Fibroblast of pulmonary artery (primary cell): ENCODE measurements at places on chromosomes 13 and 19.

DNA sequence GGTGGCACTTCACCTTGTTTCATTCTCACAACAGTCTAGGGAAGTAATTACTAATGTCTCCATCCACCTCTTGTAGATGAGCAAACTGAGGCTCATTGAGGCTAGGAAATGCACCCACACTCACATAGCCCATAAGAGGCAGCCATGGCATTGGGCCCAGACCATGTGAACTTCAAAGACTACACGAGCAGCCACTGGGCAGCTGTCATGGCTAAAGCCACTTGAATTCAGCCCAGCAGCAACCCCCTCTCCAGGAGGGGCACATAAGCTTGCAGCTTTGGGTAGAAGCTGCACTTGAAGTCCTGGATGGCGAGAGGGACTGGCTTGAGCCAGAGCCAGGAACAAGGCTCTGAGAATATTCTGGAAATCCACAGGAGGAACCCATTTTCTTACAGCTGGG, 13.4 kb downstream of the ALOX5AP start:
- no peak for DNase-seq

- DNase-seq = no peak
These were observed 115.2 kb upstream of the VSTM2B start for GRCh38 chr19:29410601-29411000.

- DNase-seq = no peak
These were observed 107.2 kb downstream of the EDNRB start for GRCh38 chr13:77811381-77811780.

GRCh38 chr19:55549500-55550320, 4.4 kb upstream of the SBK3 start:
- DNase-seq = peak; percentile 83

DNA sequence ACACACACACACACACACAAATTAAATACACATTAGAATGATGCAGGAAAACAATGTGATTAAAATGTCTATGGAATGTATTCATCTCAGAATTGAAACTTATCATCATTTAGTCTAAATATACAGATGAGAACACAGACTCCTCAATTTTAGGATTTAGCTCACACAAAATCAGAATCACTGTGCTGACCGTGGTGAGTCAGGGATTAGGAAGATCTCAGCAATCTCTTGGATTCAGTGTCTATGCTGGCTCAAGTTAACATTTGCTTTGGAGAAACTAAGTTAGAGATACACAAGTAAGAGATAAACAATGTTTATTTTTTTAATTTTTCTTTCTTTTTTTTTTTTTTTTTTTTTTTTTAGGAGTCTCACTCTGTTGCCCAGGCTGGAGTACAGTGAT, 323.6 kb downstream of the KLF12 start:
- DNase-seq = no peak

DNA sequence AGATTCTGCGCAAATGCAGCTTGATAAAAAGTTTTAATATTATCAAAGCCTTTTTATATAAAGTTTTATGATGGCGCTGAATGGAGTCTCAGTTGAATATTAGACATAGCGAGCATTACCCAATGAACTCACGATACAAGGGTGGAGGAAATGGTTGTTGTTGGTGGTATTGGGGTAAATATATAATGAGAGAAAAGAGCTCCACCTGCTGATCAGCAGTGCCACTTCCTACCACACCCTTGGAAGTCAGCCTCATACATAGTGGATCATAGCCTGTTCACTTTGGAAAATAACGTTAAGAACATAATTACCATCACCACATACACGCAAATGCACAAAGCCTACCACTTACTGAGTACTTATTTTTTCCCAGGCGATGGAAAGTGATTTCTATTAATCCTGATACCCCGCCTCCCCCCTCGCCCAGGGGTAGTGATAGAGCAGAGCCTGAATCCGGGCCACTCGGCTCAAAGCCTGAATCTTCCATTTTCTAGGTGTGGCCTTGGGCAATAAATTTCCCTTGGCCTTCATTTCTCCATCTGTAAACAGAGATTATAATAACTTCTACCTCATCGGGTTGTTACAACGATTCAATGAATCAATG, 358.3 kb downstream of the KLF5 start:
- DNase-seq = no peak

DNA sequence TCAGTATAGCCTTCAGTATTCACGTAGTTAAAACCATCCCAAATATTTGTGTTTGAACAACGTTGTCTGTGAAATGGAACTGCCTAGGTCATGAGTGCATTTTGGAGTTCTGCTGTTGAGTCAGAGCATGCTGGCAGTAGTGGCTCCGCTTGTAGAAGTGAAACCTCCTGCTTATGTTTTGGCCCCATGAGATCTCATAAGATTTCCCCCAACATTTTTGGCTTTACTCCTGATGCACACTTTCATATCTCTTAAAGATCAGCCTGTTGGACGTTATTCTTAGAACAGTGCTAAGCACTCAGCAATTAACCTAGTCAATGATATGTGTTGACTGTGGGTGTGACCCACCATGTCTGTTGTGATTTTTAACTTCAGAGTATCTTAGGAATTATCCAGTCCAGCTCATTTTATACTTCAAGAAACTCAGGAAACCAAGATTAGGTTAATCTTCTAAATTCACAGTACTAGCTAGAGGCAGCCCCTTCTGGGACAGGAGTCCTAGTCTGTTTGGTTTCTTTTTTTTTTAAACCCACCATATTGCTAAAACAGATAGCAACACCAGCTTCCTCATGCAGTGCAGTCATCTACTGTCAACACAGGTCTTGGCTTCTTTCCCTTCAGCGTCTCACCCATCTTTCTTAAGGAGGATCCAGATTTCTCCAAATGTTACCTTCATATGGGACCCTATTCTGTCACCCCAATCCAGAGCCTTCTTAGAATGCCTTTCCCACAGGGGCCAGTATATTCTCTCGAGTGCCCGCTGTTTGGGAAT, 26.2 kb downstream of the RAP2A start:
- DNase-seq = peak; percentile 40

DNA sequence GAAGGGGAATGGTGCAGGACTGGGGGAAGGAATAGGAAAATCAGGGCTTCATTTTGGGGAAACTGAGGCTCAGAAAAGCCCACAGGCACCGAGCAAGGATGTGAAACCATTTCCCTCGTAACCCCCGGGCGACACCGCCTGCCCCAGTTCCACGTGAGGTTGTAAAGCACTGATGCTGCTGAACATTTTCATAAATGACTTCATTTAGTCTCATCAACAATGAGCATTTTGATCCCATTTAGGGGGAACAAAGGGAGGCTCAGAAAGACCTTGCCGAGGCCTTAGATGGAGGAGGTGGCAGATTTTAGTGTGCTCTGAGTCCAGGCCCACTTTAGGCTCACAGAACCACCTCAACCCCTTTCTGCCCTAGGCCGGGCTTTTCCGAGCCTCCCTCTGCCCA, 20.5 kb upstream of the FBXO27 start:
- DNase-seq = no peak

DNA sequence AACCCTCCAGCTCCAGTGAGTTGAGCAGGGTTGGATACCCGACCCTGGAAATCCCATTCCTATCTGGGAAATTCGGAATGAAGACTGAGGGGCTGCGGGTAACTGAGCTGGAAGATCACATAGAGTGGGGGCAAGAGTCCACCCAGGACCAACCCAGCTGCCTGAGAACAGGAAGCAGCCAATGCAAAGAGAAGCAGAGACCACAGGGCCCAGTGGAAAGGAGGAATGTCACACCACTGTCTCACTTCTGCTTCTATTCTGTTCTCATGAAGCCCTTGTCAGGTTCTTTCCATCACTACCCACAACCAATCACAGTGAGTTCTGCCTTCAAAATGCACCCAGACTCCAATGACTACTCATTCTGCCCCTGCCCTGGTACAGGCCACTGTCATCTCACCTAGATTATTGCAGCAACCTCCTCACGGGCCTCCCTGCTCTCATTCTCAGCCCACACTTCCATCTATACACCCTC, 15.3 kb downstream of the DYRK1B start:
- no peak for DNase-seq

DNA sequence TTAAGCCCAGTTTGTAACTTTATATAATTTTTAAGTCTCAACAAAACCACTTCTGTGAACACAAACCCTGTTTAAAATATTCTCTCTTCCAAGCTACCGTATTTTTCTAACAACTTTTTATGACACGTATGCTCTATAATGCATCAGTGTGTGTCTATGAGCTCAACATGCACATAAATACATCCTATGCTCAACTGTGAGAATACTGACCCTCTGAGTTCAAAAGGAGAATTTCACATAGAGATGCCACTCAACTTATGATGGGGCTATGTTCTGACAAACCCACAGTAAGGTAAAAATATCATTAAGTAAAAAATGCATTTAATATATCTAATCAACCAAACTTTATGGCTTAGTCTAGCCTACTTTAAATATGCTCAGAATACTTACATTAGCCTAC, 1139.7 kb upstream of the SPRY2 start:
- DNase-seq = no peak

GRCh38 chr19:5286465-5287029, 54.1 kb downstream of the PTPRS start:
- no peak for DNase-seq

DNA sequence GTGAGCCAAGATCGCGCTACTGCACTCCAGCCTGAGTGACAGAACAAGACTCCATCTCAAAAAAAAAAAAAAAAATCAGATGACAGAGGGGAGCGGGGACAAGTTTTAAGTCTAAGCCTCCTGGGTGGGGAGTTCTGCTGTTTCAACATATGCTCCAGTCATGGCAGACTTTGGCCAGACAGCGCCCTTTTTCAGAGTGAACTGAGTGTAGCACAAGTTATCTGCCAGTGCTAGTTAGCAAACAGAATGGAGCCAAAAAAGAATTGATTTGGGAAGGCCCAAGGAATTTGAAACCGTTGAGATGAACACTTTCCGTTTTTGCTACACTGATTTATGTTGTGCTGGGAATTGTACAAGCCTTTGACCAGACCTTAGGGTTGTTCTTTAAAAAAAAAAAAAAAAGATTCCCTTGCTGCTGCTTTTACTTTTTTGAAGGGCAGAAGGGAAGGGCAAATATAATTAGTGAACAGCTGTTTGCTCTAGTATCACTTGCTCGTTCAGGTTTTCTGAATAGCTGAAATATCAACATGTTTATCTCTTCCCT, 5.7 kb downstream of the ACTN4 start:
- peak; percentile 51 for DNase-seq

DNA sequence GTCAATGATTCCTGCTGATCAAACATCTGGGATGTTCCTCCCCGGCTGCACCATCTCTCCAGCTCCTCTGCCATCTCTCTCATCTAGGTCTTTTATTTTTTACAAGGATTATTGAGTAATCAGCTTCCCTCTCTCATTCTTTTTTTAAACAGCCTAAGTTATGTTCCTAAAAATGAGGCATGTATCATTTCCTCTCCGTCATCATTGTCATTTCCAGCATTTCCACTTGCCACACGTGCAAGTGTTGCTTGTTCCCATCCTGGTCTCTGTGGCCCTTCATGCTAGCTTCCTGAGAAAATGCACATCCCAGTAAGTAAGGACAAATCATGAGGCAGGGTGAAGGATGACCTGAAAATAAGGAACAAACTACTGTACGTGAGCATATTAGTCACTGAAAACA, 102.7 kb upstream of the POSTN start:
- DNase-seq = peak; percentile 96

DNA sequence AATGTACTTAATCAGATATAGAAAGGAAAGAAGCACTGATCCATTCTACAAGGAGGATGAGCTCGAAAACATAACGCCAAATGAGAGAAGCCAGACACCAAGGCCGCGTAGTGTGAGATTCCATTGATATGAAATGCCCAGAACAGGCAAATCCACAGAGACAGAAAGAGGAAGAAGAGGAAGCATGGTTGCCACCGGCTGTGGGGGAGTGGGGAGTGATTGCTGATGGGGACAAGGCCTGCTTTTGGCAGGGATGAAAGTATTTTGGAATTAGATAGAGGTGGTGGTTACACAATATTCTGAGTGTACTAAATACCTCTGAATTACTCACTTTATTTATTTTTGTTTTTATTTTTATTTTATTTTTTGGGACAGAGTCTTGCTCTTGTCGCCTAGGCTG, 50.2 kb upstream of the KLF2 start:
- peak; percentile 60 for DNase-seq

GRCh38 chr19:10644260-10645007, 9.7 kb upstream of the ILF3 start:
- DNase-seq = peak; percentile 79

GRCh38 chr13:110263888-110264287, 43.1 kb downstream of the COL4A1 start:
- no peak for DNase-seq

GRCh38 chr19:35151273-35152065, 3.1 kb upstream of the FXYD5 start:
- no peak for DNase-seq

DNA sequence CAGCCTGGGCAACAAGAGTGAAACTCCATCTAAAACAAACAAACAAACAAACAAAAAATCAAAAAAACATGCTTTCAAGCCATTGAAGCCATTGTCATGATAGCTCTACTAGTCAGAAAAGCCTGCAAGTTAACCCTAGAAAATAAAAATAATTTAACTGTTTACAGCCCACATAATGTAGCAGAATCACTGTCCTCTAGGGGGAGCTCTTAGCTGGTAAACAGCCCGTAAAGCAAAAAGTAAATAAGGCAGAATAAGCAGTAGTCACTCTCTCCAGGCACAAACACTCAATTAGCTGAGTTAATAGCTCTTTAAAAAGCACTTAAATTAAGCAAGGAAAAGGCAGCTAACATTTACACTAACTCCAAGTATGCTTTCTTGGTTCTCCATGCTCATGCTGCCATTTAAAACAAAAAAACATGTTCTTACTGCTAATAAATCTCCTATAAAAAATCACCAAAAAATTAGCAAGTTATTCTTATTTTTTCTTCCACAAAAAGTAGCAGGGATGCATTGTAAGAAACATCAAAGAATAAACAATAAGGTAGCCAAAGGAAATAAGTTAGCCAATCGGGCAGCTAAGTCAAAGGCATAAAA, 11.3 kb downstream of the LILRB4 start:
- peak; percentile 46 for DNase-seq

GRCh38 chr13:75618308-75618707, 17.8 kb upstream of the LMO7 start:
- no peak for DNase-seq

DNA sequence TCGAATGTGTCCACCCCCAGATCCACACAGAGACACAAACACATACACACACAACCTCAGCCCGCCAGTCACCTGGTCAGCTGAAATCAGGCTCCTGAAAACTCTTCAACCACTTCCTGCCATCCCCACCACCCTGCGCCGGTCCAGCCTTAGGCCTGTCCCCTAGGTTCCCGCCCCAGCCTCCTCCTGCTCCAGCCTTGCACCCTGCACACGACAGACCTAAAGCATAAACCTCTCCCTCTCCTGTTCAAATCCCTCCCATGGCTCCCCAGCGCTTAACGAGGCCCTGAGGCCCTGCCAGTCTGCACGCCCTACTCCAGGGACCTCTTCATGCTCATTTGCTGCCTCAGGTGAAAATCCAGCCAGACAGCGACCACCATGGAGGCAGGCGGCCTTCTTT, 7.1 kb downstream of the PNMA8B start:
- no peak for DNase-seq

DNA sequence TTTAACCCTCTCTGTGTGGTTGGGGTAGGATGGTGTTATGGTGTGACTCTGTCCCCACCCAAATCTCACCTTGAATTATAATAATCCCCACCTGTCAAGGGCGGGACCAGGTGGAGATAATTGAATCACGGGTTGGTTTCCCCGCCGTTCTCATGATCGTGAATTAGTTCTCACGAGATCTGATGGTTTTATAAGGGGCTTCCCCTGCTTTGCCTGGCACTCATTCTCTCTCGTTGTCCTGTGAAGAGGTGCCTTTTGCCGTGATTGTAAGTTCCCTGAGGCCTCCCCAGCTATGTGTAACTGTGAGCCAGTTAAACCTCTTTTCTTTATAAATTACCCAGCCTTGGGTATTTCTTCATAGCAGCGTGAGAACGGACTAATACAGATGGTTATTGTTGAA, 68.8 kb downstream of the ARHGEF7 start:
- no peak for DNase-seq
